ENCODE measurements at places on chromosomes 12 and 14.

GRCh38 chr14:28608443-28608842 lies 158.1 kb upstream of the FOXG1 start:
- no peak for DNase-seq

GRCh38 chr14:103347091-103347815 lies 13.2 kb downstream of the EIF5 start:
- DNase-seq = no peak

GRCh38 chr14:77375164-77375950 lies 1.5 kb downstream of the TMED8 start:
- no peak for DNase-seq

- DNase-seq = no peak
These were observed 166.1 kb upstream of the SLC16A7 start for GRCh38 chr12:59429766-59430165.

- DNase-seq = no peak
These were observed 9.5 kb downstream of the BATF start for GRCh38 chr14:75531660-75532317.

GRCh38 chr12:52534482-52534881 lies 14.3 kb upstream of the KRT5 start:
- DNase-seq = no peak

DNA sequence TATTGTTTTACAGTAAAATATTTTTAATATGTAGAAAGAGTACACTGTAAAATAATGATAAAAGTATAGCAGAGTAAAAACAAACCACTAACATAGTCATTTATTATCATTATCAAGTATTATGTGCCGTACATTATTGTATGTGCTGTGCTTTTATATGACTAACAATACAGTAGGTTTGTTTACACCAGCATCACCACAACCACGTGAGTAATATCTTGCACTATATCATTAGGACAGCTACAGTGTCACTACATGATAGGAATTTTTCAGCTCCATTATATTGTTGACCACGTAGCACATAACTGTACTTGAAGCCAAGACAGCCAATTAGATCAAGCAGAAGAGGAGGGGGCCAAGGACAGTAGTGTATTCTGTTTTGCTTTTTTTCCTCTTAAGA lies 415.4 kb downstream of the RAD51B start:
- DNase-seq = no peak

DNA sequence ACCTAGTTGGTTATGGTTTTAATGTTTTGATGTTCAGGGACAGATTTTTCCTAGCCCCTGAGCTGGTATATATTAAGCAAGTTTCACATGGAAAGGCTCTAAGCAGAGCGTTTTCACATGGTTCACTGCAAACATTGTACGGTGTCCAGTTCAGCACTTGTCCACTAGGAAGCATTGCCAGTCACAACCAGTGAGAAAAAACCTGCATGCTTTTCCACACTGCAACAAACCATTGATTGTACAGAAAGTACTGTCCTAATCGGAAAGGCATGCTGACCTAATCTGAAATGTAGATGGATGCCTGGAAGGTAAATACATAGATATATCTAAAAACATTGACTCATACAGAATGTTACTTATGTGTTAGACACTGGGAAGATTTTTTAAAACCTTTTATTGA lies 25.0 kb upstream of the NPAS3 start:
- DNase-seq = no peak

DNA sequence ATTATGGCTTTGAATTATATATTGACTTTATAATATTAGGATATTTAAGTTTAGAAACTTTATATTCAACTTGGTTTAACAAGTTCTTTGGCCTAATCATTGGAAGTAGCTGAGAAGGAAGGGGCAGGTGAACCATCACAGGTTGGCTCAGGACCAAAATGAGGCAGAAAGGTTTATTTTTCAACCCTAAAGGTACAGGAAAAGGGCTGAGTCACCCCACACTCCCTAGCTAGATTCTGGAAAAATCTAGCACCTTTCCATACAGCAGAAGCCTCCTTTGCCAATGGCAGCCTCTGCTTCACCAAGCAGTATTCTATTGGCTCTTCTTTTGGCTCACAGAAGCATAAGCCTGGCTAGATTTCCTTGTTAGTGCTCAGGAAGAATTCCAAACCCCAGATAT lies 19.3 kb upstream of the MED6 start:
- no peak for DNase-seq

DNA sequence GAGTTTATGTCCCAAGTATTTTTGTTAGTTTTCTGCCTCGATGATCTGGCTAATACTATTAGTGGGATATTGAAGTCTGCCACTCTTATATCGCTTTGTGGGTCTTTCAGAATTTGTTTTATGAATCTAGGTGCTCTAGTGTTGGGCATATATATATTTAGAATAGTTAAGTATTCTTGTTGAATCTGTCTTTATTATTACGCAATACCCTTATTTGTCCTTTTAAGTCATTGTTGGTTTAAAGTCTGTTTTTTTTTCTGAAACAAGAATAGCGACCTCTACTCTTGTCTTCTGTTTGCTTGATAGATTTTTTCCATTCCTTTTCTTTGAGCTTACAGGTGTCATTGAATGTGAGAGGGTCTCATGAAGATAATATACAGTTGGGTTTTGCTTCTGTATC lies 239.0 kb downstream of the ASCL1 start:
- no peak for DNase-seq

- DNase-seq = no peak
These were observed 618.6 kb upstream of the TMEM132C start for GRCh38 chr12:127648321-127648720.

DNA sequence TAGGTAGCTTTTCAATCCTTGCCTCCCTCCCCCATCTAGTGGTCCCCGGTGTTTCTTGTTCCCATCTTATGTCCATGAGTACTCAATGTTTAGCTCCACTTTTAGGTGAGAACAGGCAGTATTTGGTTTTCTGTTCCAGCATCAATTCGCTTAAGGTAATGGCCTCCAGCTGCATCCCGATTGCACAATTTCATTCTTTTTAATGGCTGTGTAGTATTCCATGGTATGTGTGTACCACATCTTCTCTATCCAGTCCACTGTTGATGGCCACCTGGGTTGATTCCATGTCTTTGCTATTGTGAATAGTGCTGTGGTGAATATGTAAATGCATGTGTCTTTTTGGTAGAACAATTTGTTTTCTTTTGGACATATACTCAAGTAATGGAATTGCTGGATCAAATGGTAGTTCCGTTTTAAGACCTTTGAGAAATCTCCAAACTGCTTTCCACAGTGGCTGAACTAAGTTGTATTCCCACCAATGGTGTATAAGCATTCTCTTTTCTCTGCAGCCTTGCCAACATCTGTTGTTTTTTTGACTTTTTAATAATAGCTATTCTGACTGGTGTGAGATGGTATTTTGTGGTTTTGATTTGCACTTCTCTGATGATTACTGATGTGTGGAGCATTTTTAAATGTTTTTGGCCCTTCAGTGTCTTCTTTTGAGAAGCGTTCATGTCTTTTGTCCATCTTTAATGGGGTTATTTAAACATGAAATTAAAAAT lies 34.2 kb upstream of the ASPG start:
- no peak for DNase-seq

GRCh38 chr14:101025696-101026095 lies 122.2 kb upstream of the RTL1 start:
- no peak for DNase-seq

All from CD4-positive, alpha-beta T cell (primary cell).